ENCODE measurements at places on chromosomes 4 and X. TPM values are rescaled to one million over a fixed set of nuclear protein-coding genes. Genes with fewer than 3 reads are reported as not detected.

- H3K27me3 ChIP-seq = no peaks in the 10 kb centered on the region
- peaks cover 14% of the 10 kb centered on the region for H3K4me1 ChIP-seq
- H3K27ac ChIP-seq = no peak overlapping the region
These were observed 681 bp downstream of the EXOC1 start for GRCh38 chr4:55854129-55854528.

GRCh38 chr4:141180991-141181761, 39.5 kb upstream of the ZNF330 start:
- DNase-seq = no peak
- H3K36me3 ChIP-seq = no peaks in the 10 kb centered on the region

DNA sequence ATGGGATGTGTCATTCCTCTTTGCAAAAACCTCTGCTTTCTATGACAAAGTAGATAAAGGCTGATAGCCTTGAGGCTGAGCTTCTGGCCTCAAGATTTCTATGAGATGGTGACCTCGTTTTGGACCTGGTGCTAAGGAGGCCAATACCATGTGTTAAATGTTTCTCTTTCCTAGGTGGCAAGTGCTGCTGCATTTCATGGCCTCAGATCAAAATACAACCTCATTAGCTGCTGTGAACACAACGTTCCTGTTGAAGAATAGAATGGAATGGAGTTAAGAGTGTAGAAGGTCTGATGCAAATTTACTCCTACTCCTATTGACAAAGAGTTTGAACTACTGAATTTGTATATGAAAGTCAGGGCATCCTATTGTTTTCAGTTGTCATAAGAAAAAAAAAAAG, 112.0 kb downstream of the C4orf51 start:
- no peak overlapping the region for H3K4me3 ChIP-seq
- H3K27ac ChIP-seq = no peak overlapping the region
- H3K4me1 ChIP-seq = no peaks in the 10 kb centered on the region
- no peaks in the 10 kb centered on the region for H3K36me3 ChIP-seq

LDB2 gene
- 14.2 TPM for total RNA-seq

TNMD gene
- not detected for total RNA-seq

GPR173 gene
- total RNA-seq = not detected
